ENCODE measurements at places on chromosomes 7 and 10.

GRCh38 chr7:19674266-19674960 is 34.4 kb downstream of the POLR1F start:
- peak; percentile 17 for DNase-seq

DNA sequence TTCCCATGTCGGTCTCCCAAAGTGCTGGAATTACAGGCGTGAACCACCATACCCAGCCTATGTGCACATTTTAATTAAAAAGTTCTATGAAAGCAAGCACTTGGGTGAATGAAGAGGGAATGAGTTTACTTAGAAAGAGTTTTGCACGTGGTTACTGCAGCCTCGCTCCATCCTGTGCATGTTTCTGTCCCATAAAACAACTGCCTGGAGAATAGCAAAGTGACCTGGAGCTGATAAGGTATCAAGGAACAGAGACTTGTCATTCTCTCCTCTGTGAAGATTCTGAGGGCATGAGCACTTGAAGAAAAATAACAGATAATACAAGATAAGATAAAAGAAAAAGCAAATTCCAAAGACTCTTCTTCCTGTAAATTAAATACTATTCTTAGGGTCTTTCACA is 112.2 kb upstream of the JCAD start:
- DNase-seq = no peak

DNA sequence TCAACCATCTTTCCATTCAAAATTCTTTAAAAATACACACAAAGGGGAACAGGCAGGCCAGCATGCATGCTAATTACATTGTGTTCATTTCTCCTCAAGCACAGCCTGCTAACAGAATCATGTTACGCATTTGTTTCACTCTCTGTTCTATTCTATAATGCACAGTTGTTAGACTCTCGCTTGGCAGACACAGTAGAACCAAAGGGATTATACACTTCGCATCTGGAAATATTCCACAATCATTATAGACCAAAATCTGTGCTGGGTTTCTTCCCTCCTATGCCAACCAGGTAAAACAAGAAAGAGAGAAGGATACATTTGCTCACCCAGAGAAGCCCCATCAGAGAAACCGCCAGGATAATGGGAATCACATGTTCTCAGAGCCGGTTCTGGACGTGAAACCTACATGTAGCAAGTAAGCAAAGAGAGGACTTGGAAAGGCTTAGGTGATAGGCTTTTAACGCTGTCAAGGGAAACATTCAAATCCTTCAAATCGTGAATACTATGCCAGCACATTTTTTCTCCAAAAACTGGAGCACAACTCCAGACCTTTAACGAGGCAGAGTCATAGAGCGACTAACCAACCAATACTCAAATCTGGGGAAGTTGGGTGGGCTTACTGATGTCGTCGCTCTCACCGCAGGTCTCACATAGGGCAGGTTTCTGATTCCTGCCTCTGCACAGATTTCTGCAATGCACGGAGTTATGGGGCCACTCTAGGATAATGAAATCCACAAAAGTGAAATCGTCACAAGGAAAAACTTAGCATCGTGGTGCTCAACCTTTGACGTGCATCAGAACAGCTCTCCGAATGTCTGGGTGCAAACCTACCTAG is 380.5 kb upstream of the AUTS2 start:
- DNase-seq = no peak

GRCh38 chr7:127776776-127777386 is 124.9 kb downstream of the SND1 start:
- DNase-seq = peak; percentile 85

- no peak for DNase-seq
These were observed 1.3 kb downstream of the LOXL4 start for GRCh38 chr10:98266647-98267046.
